ENCODE measurements at places on chromosomes 11 and 22. TPM values are rescaled to one million over a fixed set of nuclear protein-coding genes. Genes with fewer than 3 reads are reported as not detected.

The EIF3M gene
- 337 TPM for total RNA-seq

The CLTCL1 gene
- 7.8 TPM for total RNA-seq

The ZPR1 gene
- total RNA-seq: 29.4 TPM

The PKP3 gene
- 1.6 TPM for total RNA-seq

The TMPRSS4 gene
- total RNA-seq: not detected

The DDTL gene
- total RNA-seq: 0.92 TPM

The IGSF9B gene
- 0.37 TPM for total RNA-seq

The KCNK4 gene
- not detected for total RNA-seq

The SPDYC gene
- total RNA-seq: not detected

The IL18BP gene
- 1.7 TPM for total RNA-seq

Measured in smooth muscle cell of bladder (primary cell).